ENCODE measurements at places on chromosomes 11 and 22. TPM values are rescaled to one million over a fixed set of nuclear protein-coding genes. Genes with fewer than 3 reads are reported as not detected.

The TOP3B gene
- 27.5 TPM for total RNA-seq

The PISD gene
- 31.8 TPM for total RNA-seq

The SHANK2 gene
- 6.4 TPM for total RNA-seq

The KCTD14 gene
- total RNA-seq, result 1.0 TPM

The PMM1 gene
- 42.3 TPM for total RNA-seq

The SAA2 gene
- total RNA-seq, result not detected

The FGF19 gene
- not detected for total RNA-seq

The MICAL2 gene
- 357 TPM for total RNA-seq

The USP2 gene
- total RNA-seq, result 6.5 TPM

The ACR gene
- total RNA-seq, result not detected

The PIK3C2A gene
- 84.9 TPM for total RNA-seq

The KRTAP5-1 gene
- not detected for total RNA-seq

The GDPD4 gene
- total RNA-seq, result not detected

The PDHX gene
- 44.0 TPM for total RNA-seq

The OMP gene
- 0.67 TPM for total RNA-seq

The TMEM25 gene
- 19.0 TPM for total RNA-seq

The OR5P2 gene
- total RNA-seq, result 1.4 TPM

The KRTAP5-7 gene
- not detected for total RNA-seq

The SLC16A8 gene
- not detected for total RNA-seq

The HBG2 gene
- not detected for total RNA-seq

The NEFH gene
- 3.1 TPM for total RNA-seq
